ENCODE measurements at places on chromosomes 13 and 19.

- DNase-seq: no peak
Measured at GRCh38 chr19:11555246-11555645, 3.8 kb downstream of the ELOF1 start.

DNA sequence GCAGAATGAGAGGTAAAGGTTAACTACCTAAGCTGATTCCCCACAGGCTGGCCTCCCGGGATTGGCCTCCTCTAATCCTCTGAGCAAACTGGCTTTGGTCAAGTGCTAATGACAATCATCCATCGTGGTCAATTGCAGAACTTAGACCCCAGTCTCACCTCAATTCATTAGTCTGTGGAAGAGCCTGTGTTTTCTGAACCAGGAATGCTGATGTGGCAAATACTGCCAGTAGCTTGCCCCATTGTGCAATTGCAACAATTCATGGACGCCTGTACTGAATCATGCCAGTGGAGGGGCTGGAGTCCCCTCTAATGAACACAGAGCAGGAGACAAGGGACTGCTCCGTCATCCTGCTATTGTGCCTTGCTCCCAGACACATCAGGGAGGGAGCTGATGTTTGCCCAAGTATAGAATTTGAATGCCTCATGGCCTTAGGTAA is 1256.5 kb downstream of the EFNB2 start:
- DNase-seq: no peak

GRCh38 chr13:92836171-92836570 is 390.4 kb upstream of the GPC6 start:
- DNase-seq: no peak

DNA sequence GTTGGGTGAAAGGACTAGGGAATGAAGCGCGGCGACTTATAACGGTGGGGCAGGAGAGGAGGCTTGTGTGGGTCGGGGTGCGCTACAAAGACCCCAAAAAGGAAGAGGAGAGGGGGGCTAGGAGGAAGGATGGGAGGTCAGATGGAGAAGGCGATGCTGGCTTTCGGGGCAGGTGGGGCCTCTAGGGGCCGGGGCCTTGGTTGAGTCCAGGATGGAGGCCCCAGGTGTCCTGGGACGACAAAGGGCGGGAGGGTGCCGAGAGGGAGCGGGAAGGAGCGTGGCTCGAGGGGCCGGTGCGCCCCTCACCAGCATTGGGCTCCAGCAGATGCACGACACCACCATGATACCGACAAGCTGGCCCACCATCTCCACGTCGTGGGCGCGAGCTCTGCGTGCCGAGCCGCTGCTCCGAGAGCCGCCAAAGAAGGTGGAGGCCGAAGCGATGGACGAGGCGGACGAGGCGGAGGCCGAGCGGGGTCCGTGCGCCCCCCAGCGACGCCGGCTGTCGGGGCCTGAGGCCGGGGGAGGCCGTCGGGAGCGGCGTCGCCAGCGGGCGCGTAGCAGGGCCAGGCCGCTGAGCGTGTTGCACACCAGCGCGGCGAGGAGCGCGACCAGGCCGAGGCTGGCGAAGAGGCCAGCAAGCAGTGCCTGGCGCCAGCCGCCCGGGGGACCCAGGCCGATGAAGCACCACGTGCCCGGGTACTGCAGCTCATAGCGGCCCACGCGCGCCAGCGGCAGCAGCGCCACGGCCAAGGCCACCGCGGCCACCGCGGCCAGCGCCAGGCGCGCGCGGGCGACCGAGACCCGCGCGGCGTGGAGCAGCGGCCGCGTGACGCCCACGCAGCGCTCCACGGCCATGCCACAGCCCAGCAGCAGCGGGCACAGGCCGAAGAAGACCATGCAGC is 1.8 kb downstream of the PTGER1 start:
- DNase-seq: no peak

DNA sequence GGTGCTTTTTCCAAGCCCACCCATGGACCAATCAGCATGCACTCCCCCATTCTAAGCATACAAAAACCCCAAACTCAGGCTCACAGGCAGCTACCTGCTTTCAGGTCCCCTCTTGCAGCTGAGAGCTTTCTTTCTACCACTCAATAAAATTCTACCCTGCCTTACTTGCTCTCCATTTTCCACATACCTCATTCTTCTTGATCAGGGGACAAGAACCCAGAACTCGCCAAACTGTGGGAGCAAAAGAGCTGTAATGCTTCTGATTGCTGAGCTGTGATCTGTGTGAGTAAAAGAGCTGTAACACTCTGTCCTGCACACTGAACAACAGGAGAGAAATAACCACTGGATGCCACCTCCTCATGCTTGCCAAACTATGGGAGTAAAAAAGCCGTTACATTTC is 972.1 kb downstream of the SLITRK5 start:
- DNase-seq: no peak

- no peak for DNase-seq
Measured at GRCh38 chr13:113220141-113220598, 10.8 kb downstream of the CUL4A start.

- no peak for DNase-seq
Measured at GRCh38 chr19:58519087-58519354, 589 bp downstream of the ZBTB45 start.

- DNase-seq: no peak
Measured at GRCh38 chr13:46749951-46750350, 47.0 kb downstream of the ESD start.

GRCh38 chr19:40190891-40191835 is at the start of gene MAP3K10:
MAP3K10 (plus strand) TSS chr19:40191426; CDS start chr19:40192032, 606 bp downstream.
- DNase-seq: peak; percentile 57

DNA sequence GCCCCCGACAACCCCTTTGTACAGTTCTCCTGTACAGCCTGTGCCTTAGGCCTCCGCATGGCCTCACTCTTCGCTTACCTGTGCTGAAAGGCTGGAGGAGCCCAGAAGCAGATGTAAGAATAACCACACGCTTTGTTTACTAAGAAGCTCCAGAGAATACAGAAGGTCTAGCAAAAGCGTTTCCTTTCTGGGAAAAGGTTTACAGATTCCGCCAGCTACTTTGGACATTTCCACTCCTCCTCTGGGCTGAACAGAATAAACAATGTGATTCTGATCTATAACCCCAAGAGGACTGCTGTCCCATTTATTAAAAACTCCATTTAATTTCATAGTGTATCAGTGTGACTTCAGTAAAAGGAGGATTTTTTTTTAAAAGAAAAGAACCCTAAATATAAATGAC is 339.2 kb downstream of the DNAJC15 start:
- DNase-seq: no peak

DNA sequence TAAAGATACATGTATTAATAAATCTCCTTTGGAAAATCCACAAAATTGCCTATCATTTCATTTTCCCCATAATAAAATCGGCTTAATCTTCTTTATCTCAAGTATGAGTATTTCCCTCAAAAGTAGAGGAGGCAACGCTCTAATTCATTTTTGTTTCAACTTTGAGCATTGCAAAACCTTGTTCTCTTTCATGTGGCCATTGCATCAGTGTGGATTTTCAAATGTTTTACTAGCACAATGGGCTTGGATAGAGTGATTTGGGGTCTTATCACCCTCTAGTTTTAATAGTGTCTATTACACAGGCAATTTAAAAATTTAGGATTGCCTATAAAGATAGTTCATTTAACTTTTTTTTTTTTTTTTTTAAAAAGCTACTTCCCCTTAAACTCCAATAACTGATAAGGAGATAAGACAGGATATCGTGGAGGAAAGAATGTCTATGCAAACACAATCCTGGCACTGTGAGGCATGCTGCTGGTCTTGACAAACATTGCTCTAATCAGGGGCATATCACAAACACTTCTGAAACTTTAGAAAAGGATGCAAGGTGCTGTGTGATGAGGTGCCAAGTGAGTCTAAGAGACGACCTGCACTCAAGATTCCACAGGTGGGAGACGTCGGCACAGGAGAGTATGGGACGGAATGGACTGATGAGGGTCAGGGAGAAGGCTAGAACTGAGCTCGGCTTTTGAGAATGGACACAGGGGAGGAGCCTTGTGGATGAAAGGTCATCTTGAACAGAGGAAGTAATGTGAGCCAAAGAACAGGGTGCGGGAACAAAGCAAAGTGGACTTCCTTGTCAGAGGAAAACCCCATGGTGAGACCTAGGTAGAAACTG is 199.7 kb downstream of the IRS2 start:
- DNase-seq: no peak

GRCh38 chr13:101382086-101382485 is 34.2 kb downstream of the NALCN start:
- DNase-seq: no peak

DNA sequence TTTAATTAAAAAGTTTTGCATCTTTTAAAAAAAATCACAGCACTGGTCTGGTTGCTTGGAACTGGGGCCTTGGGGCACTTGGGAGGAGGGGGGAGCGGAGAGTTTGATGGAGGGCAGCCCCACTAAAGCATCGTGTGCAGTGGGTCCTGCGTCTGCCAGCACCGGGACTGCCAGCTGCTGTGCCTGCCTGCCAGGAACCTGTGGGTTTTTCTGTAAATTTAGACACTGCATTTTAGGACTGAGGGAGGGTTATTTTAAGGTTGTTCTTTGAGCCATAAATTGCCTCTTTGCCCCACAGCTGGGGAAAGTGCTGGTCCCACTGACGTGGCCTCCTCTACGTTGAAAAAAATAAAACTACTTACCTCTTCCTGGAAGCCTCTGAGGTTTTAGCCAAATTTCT is 2.9 kb downstream of the KLF2 start:
- no peak for DNase-seq

DNA sequence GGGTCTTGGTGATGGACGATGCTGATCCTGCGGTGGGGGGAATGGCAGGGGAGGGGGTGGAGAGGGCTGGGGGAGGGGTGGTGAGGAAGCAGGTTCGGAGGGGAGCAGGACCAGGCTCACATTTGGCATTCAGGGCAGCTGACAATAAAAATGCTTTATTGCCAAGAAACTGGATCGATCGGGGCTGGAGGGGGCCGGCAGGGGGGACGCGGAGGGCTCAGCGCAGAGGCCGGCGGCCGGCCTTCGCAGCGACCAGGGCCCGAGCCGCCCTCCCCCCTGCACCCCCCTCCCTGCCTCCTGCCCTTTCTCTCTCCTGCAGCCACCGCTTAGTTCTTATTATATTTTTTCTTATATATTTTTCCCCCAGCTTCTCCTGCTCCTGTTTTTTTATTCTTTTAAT is 18.1 kb upstream of the POU2F2 start:
- no peak for DNase-seq

DNA sequence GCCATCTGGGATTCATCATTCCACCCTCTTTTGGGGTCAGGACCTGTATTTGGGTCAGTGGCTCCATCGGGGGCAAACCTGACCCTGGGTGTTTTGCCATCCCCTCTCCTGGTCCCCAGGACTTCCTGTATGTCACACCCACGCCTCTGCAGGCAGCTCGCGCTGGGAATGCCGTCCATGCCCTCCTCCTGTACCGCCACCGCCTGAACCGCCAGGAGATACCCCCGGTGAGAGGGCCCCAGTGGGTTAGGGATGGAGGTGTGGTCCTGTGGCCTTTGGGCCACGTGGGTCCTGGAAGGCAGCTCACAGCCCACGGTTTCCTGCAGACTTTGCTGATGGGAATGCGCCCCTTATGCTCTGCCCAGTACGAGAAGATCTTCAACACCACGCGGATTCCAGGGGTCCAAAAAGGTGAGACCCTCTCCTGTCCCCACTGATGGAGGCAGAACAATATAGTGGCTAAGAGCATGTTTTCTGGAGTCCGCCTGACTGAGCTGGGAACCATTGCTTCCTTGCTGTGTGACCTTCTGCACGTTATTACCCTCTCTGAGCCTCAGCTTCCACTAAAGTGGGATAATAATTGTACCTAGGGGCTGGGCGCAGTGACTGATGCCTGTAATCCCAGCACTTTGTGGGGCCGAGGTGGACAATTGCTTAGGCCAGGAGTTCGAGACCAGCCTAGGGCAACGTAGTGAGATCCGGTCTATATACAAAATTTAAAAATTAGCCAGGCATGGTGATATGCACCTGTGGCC is 14.1 kb downstream of the CPT1C start:
- DNase-seq: no peak

DNA sequence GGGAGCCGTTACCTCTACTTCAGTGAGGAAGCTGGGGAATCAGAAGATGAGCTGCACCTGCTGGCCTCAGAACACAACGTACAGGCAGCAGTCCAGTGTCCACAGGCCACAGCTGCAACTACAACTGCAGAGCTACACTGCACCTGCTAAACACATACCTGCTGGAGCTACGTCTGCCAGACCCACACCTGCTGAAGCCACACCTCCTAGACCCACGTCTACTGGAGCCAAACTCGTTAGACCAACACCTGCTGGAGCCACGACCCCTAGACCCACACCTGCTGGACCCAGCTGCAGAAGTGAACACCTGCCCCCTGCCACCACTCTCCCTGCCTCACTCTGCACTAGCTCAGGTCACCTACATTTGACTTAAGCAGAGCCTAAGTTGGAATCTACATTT is 169.9 kb downstream of the USP12 start:
- DNase-seq: no peak

DNA sequence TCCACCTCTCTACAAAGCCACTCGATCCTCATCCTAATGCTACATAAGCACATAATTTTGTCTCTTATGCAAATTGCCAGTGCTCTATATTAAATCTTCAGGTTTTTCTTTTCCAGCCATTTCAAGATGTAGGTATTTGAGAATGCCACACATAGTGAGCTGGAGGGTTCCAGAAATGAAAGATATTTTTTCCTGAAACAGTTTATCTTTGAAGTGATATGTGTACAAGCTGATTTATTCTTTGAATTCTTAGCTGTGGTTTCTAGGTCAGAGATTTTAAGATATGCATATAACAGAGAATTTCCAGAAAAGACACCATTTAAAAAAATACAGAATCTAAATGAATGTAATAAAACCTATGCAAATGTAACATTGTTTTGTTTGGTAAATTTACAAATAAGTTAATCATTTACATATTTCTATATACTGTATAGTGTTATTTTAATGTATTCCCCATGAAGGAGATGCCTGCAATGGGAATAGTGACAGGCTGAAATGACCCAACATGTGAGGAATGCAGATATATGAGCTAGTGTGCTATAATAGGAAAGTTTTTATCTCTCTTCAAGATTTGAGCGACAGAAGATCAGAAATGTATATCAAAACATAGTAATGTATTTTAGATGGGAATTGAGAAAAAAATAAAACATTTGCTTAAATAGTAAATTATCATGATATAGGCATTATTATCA is 570.2 kb downstream of the SLITRK1 start:
- no peak for DNase-seq

DNA sequence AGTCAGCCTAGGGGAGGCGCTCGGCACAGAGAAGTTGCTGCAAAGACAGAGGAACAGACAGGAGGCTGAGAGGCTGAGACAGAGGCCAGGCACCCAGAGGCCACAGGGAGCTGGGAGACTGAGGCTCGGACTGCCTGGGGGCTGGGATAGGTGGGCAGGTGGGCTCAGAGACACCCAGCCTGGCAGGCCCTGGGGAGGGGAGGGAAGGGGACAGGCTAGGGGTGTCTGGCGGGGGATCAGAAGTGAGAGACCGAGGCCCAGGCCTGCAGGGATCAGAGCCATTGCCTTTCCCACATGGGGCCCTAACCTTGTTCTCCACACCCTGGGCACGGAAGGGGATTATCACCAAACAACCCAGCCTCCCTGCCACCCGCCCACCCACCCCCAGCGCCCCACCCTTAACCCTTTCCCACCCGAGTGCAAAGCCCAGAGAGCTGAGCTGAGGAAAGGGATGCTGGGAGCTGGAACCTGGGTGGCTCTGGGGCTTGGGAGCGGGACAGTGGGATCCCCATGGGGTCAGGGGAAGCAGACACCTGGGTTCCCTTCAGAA is 1.3 kb downstream of the NTN5 start:
- DNase-seq: no peak

- no peak for DNase-seq
Measured at GRCh38 chr19:690203-690602, 5.0 kb downstream of the PRSS57 start.

- DNase-seq: no peak
Measured at GRCh38 chr13:27302643-27303262, 32.1 kb downstream of the RASL11A start.

- no peak for DNase-seq
Measured at GRCh38 chr13:34772881-34773280, 169.2 kb upstream of the NBEA start.

Measured in stimulated activated CD8-positive, alpha-beta memory T cell treated with anti-CD3 and anti-CD28 coated beads, Interleukin-15, amount 100 ng/mL, for 4 hours (primary cell).